ENCODE measurements at places on chromosomes 5 and 9.

- no peak for DNase-seq
These were observed 466 bp upstream of the TTC39B start for GRCh38 chr9:15307523-15307841.

DNA sequence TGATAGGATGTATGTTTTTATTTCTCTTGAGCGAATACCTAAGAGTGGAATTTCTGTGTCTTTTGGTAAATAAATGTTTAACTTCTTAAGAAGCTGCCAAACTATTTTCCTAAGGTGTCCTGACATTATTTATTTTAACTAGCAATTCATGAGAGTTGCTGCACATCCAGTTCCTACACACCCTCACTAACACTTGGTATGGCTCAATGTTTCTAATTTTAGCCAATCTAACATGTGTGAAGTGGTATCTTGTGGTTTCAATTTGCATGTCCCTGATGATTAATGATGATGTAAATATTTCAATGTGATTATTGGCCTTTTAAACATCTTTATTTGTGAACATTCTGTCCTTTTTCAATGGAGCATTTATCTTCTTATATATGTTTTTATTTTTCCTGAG is 2095.5 kb upstream of the C9orf72 start:
- no peak for DNase-seq

DNA sequence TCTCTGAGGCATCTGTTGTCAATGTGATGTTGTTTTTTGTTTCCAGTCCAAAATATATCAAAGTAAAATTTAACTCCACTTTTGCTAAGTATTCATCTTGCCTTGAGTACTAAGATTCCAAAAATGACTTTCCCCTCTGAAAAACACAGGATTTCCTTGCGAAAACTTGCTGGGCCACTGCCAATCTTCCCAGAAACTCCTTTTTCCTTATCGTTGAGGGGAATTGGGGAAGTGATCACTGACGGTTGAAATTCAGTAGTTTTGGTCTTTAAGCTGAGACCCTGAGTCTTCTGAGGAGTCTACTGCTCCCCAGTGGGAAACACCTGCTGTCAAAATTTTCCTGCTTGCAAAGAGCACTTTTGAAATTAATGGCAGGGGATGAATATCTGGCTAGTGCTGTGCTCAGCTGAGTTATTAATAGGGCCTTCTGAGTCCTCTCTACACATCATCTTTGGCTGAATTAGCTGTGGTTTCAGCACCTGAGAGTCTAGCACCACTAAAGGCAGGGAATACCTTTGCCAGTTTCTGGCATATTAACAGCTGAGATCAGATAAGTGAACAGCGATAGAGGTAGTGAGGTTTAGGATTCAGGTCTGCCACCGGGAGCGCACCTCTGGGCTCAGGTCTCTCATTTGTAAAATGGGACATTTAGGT is 18.0 kb downstream of the TLR4 start:
- DNase-seq = no peak

DNA sequence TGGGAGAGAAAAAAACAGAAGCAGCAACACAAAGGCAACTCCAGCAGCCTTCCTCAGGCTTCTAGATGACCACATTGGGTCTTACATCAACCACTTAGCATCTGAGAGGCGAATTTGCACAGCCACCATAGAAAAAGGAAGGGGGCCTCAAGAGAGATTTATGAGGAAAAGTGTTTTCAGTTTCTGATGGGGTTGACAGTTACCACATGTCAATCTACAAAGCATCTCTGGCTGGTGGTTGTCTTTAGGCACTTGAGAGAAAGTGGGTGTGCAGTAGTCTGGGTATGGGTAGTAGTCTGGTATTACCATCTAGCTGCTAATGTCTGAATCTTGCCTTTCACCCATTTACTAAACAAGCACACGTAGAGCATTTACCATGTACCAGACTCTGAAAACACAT is 137.5 kb downstream of the BAAT start:
- DNase-seq = no peak

DNA sequence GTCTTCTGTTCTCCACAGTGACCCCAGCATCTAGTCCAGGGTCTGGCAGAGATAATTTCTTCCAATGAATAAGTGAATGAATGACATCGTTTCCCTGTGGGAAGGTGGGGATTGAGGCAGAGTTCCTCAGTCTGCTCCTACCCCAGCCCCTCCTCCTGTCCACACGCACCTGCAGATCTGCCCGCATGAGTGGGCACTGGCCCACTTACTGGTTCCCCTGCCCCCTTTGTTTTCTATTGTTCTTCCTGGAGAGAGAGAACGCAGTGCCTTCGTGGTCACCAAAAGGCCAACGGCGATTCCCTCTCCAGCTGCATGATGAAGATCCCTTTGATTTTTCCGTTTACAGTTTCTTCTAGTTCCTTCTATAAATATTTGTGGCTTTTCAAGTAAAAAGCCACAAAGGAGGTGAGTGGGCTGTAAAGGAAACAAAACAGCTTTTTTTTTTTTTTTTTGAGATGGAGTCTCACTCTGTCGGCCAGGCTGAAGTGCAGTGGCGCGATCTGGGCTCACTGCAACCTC is 5.8 kb upstream of the FPGS start:
- no peak for DNase-seq

Measured in effector CD4-positive, alpha-beta T cell (primary cell).